Stimulated activated CD4-positive, alpha-beta T cell treated with anti-CD3 and anti-CD28 coated beads, Interleukin-4, amount 100 ng/mL, for 24 hours (primary cell): ENCODE measurements at places on chromosomes 13 and 19.

DNA sequence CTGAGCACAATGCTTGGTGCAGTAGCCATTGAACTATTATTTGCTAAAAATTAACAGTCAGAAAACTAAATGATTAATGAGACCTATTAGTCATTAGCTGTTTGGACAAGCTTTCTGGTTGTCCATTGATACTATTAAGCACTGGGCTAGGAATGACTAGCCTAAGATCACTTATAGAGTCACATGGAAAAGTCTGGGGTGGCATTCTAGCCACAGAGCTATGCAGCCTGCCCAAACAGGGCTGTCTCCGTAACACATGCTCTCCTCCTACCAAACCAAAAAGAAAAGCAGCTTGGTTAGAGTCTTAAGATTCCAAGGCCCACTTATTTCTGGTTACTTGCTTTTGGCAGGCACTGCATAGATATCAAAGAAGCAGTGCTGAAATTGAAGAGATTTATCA is 193.5 kb upstream of the NBEA start:
- DNase-seq, result no peak

DNA sequence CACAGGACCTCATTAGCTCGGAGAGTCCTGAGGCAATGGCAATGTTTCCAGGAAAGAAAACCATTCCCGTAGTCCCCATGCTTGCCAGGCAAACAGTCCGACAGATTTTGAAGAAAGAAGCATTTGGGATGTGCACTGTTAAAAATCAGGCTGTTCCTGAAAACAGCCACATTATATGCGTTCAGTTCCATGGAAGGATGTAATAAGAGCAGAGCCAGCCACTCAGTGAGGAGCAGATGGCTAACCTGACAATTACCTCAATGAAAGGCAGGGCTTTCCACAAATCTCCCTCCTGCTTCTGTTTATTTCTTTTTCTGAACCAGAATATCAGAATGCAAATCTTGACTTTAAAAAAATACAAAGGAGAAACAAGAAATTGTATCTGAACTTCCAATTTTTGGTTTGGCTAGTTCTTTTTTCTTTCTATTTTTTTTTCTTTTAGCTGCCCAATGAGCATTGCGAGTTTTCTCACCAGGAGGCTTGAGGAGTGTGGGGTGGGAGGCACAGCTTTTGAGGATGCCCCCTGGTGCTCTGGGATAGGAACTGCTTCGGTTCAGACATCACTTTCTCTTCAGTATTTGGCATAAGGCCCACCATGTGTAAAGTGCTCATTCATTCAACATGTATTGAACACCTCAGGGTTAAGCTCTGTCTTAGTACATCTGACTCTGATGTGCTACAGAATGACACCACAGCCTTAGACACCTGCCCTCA is 124.2 kb downstream of the TBC1D4 start:
- peak; percentile 66 for DNase-seq

DNA sequence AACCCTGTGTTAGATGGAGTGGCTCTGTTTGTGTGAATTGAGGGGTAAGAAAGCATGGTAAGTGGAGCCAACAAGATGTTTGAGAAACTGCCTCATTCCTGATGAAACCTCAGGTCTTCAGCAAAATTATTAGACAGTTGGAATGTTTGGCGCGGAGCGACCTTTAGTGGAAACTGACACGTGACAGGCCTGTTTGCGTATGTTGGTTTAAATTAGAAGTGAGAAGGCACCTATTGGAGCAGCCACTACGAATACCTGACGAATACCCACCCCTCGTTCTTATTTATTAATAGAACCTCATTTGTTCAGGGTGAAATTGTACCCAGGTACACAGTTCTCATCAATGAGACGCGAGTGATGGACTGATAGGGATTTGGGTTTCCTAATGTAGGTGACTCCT is 63.2 kb upstream of the MIR17HG start:
- no peak for DNase-seq

- no peak for DNase-seq
Observed at GRCh38 chr13:33123066-33123859, 107.0 kb downstream of the KL start.

GRCh38 chr19:32392901-32393300 is 12.7 kb upstream of the DPY19L3 start:
- no peak for DNase-seq

- no peak for DNase-seq
Observed at GRCh38 chr13:85405316-85405897, 393.8 kb downstream of the SLITRK6 start.

GRCh38 chr13:97296740-97297139 is 74.6 kb downstream of the MBNL2 start:
- DNase-seq, result no peak

DNA sequence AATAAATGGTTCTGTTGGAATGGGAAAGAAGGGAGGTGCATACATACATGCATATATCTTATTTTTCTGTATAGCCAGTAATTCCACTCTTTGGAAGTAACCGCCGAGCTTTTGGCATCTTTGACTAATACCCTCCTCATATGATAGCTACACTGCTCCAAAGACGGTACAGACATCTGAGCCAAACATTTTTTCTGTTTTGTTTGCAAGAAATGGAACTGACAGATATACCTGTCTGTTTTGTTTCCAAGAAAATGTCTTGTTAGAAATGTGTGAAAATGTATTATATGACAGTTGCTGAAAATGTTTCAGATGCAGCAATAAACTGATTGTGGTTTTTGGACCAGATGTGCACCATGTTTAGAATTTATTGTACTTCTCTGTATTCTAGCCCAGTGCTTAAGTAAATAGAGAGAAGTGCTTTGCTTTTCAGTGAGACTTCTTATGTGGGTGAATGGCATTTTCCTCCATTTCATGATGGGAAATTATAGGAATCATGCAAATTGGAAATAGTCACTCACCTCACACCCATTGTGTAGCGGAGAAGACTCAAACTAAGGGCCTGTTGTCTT is 396.9 kb downstream of the KCNRG start:
- no peak for DNase-seq

DNA sequence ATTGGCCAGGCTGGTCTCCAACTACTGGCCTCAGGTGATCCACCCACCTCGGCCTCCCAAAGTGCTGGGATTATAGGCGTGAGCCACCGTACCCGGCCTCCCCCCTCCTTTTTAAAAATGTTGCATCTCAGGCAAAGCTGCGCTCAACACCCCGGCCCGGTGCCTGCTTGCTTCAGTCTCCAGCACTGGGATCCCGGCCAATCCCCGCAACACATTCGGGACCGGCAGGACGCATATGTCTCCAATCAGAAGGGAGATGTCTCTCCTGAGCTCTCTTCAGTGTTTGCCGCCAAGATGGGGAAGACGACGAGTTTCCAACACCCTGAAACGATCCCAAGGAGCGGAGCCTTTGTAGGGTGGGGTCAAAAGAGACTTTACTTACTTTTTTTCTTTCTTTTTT is 16.1 kb downstream of the GNG7 start:
- DNase-seq, result no peak

GRCh38 chr13:106349080-106349931 is 186.2 kb downstream of the EFNB2 start:
- DNase-seq, result no peak

GRCh38 chr19:19404879-19405860 is at the start of gene GATAD2A:
Gene GATAD2A (plus strand): TSS chr19:19405675. CDS start chr19:19465346, 59,671 bp downstream.
- peak; percentile 91 for DNase-seq

DNA sequence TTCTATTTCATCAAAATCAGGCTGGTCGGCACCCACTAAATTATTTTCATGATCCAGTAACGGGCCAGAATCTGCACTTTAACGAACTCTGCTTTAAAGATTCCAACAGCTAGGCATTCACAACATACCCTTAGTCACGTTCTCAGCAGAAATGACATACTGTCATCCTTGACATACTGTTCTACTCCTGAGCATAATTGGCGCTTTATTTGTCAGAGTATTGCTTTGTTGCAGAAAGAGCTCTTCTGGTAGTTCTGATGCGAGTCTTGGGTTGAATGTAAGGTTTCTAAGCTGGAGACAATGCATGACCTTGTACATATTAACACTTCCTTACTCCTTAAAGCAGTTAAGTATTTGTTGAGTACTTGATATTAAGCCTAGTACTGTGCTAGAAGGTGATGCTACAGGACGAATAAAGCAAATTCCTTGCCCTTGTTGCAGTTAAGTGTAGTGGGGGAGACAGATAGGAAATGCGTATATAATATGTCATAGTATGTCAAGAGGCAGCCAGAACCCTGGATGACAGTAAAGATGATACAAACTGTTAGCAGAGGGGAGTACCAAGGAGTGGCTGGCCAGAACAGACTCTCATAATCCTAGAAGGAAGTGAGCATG is 32.2 kb downstream of the FRY start:
- no peak for DNase-seq

GRCh38 chr19:50394017-50394416 is 9.9 kb downstream of the POLD1 start:
- no peak for DNase-seq

DNA sequence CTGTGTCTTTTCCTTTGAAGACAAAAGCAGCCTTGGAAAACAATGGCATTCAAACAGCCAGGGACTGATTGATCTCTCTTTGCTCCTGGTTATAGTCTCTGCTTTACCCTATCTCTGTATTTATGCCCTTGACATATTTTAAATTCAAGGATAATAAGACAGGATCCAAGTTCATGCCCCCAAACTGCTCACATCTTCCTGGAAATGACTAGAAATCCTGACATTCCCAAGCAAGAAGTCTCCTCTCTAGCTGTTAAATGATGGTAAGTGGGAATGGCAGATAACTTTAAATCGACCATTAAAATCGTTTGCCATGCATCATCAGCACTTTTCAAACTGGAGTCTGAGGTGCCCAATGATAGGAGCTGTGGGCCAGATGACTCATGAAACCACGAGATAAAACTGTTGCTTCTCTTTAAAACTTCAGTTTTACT is 435.6 kb downstream of the FOXO1 start:
- DNase-seq, result no peak

DNA sequence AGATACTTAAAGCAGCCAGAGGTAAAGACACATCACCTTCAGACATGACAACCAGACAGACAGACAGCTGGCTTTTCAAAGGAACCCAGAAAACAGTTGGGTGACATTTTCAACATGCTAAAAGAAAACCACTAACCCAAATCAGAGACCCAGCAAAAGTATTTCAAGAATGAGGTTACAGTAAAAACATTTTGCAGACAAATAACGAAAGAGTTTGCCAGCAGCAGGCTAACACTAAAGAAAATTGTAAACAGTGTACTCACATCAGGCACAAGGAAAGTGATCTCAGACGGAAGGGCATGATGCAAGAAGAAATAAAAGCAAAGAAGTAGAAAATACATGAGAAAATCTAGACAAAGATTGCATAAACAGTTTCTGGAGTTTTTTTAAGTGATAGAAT is 46.4 kb downstream of the AP1M1 start:
- DNase-seq, result no peak

GRCh38 chr13:104571161-104571892 is 1505.1 kb upstream of the SLC10A2 start:
- DNase-seq, result no peak

GRCh38 chr13:101231751-101232428 is 184.4 kb downstream of the NALCN start:
- DNase-seq, result no peak

- DNase-seq, result no peak
Observed at GRCh38 chr13:94009701-94010100, 469.8 kb downstream of the DCT start.

DNA sequence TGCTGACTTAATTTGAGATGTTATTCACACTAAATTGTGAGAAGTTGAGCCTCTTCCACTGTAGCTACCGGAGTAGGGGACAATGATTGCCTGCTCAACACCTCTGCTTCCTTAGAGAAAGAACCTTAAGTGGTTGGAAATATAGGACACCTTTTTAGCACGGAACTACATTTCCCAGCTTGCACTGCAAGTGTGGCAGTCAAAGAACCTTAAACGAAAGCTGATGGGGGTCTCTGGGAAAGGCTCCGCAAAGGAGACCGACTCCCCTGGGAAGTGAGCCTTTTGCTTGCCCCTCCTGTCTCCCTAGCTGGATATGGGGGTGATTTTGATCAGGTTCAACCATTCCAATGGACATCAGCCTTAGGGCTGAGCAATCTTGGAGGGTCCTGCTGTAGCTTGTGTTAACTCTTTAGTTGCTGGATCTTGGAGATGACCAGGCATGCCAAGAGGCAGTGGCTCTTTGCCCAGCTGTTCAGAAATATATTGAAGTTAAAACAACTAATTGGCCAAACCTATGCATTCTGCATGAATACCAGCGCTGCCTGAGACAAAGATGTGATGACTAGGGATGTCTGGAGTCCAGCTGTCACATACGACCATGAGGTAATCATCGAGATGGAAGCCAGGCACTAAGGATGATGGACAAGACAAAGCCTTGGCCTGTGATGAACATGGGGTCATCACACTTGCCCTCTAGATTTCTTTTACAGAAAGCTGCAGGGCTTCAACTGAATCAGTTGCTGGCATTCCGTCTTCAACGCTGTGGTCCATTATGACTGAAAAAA is 286.5 kb downstream of the FOXO1 start:
- DNase-seq, result no peak

DNA sequence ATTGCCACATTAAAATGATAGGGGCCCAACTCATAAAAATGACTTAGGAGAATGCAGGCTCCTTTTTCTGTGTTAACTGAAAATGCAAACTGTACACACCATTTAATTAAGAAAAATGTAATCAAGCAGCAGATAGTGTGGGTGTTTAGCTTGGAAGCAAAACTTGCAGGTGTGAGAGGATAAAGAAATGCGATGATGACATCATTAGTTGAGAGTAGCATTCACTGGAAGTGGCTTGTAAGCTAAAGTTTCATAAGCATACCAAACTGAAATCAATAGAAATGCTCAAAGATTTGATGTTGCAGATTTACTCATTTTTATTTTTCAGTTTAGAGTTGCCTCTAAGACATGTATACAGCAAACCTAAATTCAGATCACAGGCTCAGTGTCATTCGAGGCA is 86.6 kb downstream of the PRR20E start:
- no peak for DNase-seq

- DNase-seq, result no peak
Observed at GRCh38 chr19:30287259-30287658, 84.9 kb upstream of the ZNF536 start.

- peak; percentile 62 for DNase-seq
Observed at GRCh38 chr19:48390188-48391099, 907 bp downstream of the KDELR1 start.

DNA sequence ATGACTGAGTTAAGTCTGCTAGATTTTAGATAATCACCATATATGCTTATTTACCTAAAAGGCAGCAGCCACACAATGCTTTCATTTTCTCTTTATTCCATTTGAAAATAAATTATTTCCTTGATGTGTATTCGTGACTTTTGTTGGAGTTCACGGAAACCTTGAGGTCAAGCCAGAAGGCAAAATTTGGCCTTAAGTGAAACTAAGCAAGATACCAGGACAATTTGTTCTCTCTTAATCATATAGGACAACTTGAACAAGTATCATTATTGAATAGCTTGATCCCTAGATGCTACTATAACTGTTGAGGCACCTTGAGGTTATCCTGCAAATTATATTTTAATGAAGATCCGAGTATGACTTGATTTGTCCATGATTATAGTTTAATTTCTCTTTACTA is 429.2 kb upstream of the DACH1 start:
- DNase-seq, result no peak
